Dermis blood vessel endothelial cell (primary cell): ENCODE measurements at places on chromosomes 7 and 10. TPM values are rescaled to one million over a fixed set of nuclear protein-coding genes. Genes with fewer than 3 reads are reported as not detected.

The ZNF248 gene
- 5.2 and 7.5 TPM in 2 replicates for total RNA-seq

The HMX3 gene
- not detected in 2 replicates for total RNA-seq

The MRM2 gene
- total RNA-seq: 15.3 and 20.1 TPM in 2 replicates

The EIF4H gene
- total RNA-seq: 305 and 481 TPM in 2 replicates

The SPDYE6 gene
- not detected in 2 replicates for total RNA-seq

The MKX gene
- 0.14 TPM in 1 of 2 replicates, not detected in the other for total RNA-seq

The NUDT13 gene
- 1.0 and 2.1 TPM in 2 replicates for total RNA-seq

The SPDYE9 gene
- not detected in 2 replicates for total RNA-seq

The IKZF5 gene
- total RNA-seq: 2.9 and 4.5 TPM in 2 replicates

The HOXA7 gene
- 1.4 and 2.9 TPM in 2 replicates for total RNA-seq

The TMEM213 gene
- not detected in 2 replicates for total RNA-seq

The HK1 gene
- total RNA-seq: 110 and 142 TPM in 2 replicates

The FOXP2 gene
- 3.7 and 11.4 TPM in 2 replicates for total RNA-seq

The SLC16A9 gene
- under 0.01 and 0.05 TPM in 2 replicates for total RNA-seq

The MRLN gene
- total RNA-seq: not detected in 2 replicates

The ZMIZ2 gene
- 10.5 and 10.6 TPM in 2 replicates for total RNA-seq

The ACTL6B gene
- not detected in 2 replicates for total RNA-seq

The SP4 gene
- total RNA-seq: 6.5 and 8.4 TPM in 2 replicates

The PAPSS2 gene
- total RNA-seq: 98.9 and 138 TPM in 2 replicates

The MYL10 gene
- total RNA-seq: not detected in 2 replicates

The PRSS37 gene
- not detected in 2 replicates for total RNA-seq
